CD4-positive, alpha-beta memory T cell (primary cell): ENCODE measurements at places on chromosomes 13 and 19.

DNA sequence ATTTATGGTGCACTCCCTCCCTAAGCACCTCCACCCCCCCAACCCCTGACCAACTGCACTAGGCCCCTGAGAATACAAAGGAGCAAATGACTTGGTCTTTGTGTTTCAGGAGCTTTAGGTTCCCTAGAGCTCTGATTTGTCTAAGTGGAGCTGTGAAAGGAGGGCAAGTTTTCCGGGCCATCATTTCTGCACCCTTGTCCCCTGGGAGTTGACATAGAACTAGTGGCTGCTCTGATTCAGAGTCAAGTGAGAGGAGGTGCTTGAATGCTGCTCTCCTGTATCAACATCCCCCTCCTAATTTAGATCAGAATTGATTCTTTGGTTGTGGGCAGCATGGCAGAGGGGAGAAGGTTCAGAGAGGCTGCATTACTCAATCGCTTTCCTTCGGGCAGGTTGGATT, 391.6 kb downstream of the KCNRG start:
- no peak for DNase-seq

DNA sequence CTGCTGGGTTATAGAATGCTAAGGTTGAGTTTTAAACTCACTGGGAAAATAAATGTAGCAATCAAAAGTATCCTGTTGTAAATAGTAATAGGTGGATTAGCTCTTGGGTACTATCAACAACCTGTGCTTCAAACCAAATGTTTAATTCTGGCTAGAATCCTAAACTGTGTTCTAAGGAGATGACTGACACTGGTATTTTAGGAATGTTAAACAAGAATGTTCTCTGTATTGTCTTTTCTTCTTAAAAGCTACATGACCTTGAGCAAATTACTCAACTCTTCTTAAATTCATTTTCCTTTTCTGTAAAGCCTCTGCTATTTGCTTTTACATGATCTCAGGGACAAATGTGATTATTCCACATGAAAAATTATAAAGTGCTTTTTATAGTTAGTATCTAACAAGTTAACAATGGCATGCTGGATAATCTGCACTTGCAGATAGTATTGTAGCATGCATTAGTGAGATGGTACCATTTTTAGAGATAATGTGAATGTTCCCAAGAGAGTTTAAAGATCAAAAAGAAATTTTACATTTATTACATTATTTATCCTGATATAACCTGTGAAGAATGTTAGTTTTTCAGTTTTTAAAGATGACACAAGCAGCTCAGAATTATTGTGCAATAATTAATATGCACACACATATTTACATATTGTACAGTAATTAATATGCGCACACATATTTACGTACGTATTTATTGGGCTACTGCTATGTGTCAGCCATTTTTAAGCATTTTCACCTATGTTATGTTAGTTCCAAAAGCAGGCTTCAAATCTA, 13.6 kb upstream of the EPSTI1 start:
- no peak for DNase-seq

- no peak for DNase-seq
Measured at GRCh38 chr13:100600915-100601314, 12.3 kb upstream of the GGACT start.

GRCh38 chr13:88623150-88623549, 952.0 kb downstream of the SLITRK5 start:
- no peak for DNase-seq

DNA sequence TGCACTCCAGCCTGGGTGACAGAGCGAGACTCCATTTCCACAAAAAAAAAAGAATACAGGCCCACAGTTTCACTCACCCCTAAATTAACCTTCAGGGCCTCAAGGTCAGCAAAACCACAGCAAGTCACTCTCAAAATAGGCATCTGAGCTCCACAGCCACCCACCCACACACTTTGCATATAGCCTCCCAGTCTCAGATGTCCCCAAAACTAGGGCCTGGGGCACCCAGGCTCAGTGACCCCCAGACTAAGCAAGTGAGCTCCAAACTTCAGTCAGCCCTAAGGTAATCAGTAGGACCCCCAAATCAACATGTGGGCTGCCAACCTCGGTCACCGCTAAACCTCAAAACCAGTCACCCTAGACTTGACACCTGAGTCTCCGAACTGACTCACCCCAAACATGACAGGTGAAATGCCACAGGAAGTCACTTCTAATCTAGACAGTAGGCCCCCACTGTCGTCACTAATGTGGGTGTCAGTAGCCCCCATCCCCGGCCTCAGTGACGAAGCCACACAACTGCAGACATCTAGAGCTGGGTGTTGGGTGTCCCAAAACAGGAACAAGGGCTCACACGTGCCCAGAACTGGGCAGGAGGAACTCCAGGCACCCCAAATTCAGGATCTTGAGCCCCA, 13.9 kb downstream of the RABAC1 start:
- DNase-seq, result peak; percentile 90

DNA sequence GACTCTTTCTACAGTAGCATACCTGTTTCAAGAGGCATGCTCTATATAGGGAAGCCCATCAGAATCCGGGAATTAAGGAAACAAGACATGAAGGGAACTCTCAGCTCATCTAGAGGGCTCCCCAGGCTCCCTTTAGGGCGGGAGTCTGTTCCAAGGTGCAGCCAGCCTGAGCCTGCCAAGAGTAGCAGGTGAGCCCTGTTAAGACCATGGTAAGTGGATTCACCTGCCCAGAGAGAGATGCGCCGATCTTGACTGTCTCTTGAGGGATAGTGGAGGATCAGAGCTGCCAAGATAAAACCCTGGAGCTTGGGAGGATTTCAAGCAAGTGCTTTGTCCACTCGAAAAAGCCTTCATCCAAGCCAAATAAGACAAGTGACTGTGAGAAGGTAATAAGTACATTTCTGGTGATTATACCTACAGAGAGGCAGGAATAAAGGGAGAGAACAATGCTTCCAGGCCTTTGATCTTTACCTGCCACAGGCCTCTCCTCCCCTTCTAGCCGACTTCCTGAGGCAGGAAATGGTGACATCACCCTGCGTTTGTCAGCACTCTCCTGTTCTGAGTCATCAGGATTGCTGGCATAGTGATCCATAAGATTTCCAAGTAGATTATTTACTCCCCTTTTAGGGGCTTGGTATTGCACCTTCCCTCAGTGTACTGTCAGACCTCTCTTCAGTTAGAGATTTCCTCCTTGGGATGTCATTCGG, 31.5 kb downstream of the KLF5 start:
- no peak for DNase-seq

DNA sequence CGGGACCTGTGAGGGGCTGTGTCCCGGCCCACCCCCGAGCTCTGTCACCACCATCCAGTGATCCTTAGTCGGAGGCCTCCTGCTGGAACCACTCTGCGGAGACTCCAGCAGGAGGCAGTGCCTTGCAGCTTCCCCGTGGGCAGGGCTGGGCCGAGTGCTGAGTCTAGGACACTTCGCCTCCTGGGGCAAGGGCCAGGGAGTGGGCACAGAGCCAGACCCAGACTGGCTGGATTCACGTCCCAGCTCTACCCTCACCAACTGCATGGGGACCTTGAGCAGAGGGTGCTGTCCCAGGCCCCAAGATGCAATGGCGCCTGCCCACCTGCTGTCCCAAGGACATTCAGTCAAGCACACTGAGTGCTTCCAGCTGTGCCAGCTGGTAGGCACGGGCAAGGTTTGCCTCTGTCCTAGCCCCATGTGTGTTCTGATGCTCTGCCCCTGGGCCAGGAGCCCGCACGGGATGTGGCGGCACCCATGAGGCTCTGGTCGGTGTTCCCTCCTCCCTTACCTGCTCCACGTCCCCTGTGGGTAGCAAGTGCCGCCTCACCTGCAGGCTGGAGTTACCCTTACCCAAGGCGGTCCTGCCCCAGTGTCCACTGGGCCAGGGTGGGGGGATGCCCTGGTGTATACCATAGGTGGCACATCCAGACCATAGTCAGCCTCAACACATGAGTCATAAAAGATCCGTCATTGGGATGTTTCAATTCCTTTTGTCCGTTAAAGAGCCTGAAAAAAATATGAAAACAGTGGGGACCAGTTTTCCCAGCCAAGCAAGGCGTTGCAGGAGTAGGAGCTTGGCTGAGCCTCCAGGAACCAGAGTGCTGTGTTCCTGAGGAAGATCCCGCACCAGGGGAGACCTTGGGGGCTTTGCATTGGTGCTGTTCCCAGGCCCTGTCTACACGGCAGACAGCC, 7.4 kb downstream of the FZR1 start:
- no peak for DNase-seq

DNA sequence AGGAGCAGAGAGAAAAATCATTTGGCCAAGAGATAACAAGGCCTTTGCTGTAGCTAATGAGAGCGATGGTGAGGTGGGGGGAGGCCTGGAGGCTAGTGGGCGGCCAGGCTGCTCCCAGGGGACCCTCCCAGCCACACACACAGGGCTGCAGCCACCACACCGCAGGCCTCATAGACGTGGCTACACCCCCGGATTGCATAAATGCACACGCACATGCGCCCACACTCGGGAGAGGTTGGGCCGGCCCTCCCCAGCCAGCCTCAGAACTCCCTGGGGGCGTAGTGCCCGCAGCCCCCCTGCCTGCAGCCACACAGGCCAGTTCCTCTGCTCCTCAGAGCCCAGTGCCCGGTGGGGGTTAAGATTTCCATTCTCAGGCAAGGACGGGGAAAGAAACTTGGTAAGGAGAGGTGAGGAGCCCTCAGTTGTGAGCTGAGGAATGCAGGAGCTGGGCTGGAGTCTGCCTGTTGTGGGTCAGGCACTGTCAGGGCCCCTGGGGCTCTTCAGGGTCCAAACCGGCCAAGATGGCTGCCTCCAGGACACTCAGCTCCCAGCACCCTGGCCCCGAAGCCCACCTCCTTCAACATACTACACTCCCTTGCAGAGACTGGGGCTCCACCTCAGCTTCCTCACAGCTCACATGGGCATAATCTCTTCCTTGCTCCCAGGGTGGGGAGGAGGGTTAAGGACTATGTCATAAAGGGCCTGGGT, 8.0 kb downstream of the PTH2 start:
- no peak for DNase-seq

GRCh38 chr13:77728265-77729125, 31.0 kb downstream of the SLAIN1 start:
- no peak for DNase-seq

- DNase-seq, result no peak
Measured at GRCh38 chr19:3983936-3984583, 1.2 kb downstream of the EEF2 start.

DNA sequence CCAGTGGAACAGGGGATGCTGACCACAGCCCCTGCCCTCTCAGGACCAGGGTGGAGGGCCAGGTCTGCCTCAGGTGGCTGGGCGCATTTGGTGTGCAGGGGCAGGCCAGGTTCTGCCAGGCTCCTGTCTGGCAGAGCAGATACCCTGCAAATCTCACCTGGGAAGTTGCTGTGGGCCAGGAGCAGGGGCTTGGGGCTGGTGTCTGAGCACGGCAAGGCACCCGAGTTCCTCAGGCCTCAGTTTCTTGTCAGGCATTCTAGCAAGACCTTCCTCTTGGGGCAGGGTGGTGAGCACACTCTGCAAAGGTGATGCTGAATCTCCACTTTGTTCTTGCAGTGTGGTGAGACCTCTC, 1.1 kb downstream of the CRTC1 start:
- no peak for DNase-seq

DNA sequence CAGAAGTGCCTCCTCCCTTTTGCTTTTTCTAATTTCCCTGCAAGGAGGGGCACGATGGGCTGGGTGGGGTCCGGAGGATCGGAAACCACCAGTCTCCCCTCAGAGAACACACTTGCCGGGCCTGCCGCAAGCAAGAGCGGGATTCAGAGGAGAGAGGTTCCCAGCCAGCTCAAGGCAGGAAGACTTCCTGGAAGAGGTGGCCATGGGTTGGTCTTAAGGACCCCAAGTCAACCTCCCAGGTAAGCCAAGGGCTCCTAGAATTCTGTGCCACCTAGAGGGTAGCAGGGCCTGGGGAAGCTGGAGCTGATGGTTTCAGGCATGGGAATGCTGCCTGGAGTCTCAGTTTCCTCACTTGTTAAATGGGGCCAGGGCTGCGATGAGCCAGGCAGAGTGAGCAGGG, 30.4 kb upstream of the ADGRE5 start:
- no peak for DNase-seq

- DNase-seq, result no peak
Measured at GRCh38 chr19:38836983-38837626, 5.5 kb upstream of the ECH1 start.

DNA sequence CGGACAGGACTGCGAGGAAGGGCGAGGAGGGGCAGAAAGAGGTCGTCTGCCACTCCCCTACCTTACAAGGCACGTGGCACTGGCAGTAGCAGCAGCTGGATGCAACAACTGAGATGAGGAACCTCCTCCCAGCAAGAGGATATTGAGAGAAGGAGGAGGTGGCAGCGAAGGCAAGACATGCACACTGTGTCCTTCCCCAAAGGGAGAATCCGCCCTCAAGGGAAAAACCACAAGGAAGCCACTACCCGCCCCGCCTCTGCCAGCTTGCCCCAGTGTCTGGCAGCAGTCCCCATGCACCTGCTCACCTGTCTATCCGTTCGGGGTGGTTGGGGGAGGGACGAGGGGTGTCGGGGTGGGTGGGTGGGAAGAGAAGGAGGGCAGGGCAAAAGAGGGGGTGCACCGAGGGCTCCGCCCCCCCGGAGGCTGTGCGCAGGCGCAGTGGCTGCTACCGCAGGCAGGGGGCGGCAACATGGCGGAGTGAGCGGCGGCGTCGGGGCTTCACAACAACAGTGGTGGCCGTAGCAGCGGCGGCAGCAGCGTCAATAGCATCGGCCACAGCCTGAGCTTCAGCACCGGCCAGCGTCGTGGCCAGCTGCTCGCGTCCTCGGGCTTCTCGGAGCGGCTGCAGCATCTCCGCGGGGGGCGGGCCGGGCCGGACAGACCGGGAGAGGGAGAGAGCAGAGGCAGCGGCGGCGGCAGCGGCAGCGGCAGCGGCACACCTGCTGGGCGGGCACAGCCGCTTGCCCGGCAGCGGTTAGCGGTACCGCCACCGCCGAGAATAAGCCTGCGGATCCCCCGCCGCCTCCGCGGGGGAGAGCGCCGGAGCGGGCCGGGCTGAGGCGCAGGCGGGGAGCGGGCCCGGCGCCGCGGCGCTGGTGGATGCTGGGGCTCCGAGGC, at the start of gene NBEA:
Gene NBEA (plus strand): TSS at position 436 of the 897 bp plus-strand sequence. CDS start 551 bp downstream, outside the sequence.
- DNase-seq, result peak; percentile 66

- DNase-seq, result no peak
Measured at GRCh38 chr13:39818953-39819352, 163.5 kb downstream of the COG6 start.

- no peak for DNase-seq
Measured at GRCh38 chr13:73082895-73083294, 24.1 kb downstream of the KLF5 start.

DNA sequence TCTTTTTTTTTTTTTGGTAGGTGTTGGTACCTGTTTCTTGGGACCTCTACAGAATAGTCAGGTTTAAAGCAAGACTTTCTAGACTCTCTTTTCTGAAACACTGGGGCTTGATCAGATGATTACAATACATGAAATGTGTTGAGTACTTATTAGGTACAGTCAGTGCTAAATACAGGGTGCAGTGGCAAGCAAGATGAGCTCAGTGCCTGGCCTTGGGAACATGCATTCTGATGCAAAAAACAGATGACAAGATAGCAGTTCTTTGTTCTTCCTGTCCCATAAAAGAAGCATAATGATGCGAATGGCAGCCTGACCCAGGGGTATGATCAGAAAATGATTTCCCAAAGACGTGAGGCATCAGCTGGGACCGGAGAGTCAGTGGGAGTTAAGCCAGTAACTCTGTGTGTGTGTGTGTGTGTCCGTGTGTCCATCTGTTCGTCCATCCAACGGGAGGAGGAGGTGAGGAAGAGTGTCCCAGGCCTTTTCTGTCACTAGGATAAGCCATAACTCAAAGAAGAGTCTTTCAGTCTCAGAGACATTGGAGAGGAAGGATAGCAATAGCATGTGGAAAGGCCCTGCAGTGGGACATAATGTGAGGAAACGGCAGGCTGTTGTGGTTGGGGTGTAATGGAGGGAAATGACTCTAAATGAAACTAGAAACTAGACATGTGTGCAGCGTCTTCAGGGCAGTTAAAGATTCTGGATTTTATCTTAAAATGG, 32.2 kb downstream of the SLAIN1 start:
- peak; percentile 13 for DNase-seq
